ENCODE measurements at places on chromosomes 1 and 21.

DNA sequence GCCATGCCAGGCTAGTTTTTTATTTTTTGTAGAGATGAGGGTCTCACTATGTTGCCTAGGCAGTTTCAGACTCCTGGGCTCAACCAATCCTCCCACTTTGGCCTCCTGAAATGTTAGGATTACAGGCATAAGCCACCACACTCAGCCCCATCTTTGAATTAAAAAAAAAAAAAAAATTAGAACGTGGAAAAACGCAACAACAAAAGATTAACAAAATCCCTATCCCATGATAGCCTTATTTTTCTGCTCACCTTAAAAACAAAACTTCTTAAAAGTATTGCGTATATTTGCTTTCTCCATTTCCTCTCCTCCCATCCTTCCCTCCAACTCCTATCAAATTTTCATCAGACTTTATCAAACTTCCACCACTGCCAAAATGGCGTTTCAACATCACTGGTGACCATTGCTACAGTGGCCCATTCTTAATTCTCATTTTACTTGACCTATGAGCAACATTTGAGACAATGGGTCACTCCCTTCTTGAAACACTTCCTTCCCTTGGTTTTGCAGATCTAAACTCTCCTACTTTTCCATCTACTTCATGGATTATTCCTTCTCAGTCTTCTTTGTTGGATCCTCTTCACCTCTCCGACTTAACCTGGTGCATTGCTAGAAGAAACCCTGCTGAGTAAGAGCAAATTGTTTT lies 579 bp upstream of the ZNF684 start:
- no peak for DNase-seq

DNA sequence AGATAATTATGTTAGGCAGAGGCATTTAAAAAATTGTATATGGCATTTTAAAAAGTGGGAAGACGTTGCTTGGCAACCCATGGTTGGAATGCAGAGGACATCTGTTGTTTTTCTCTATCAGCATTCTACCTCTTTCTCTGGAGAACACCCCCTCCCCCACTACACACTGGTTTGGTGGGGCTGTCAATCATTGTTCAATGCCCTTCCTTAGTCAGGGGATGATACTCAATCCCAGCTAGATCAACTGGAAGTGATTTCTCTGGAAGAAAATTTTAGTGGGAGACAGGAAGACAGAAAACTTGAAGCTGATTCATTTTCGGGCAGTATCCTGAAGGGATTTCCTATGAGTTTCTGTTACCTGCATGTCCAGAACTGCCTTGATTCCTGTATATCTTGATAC lies 35.7 kb upstream of the CAP1 start:
- peak; percentile 93 for DNase-seq

- peak; percentile 85 for DNase-seq
These were observed 110.9 kb downstream of the RGL1 start for GRCh38 chr1:183915625-183916510.

GRCh38 chr1:95118710-95119109 lies 1.6 kb downstream of the TLCD4 start:
- peak; percentile 12 for DNase-seq

DNA sequence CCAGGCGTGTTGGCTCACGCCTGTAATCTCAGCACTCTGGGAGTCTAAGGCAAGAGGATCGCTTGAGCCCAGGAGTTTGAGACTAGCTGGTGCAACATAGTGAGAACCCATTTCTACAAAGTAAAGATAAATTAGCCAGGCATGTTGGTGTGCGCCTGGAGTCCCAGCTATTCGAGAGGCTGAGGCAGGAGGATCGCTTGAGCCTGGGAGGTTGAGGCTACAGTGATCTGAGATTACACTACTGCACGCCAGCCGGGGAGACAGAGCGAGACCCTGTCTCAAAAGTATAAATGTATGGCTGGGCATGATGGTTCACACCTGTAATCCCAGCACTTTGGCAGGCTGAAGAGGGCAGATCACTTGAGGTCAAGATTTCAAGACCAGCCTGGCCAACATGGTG lies 51.5 kb upstream of the LBR start:
- no peak for DNase-seq

DNA sequence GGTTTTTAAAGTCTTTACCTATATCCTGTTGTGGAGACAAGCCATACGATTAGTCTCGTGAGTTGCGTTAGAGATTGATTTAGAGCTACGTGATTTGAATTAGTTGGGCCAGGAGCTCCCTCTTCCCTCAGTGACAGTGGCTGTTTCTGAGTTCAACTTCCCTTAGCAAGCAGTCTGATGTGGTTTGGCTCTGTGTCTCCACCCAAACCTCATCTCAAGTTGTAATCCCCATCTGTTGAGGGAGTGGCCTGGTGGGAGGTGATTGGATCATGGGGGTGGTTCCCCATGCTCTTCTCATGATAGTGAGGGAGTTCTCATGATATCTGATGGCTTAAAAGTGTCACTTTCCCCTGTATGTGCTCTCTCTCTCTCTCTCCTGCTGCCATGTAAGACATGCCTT lies 192.9 kb upstream of the PTGFR start:
- DNase-seq, result no peak

- DNase-seq, result no peak
These were observed 34.4 kb upstream of the COP1 start for GRCh38 chr1:176241385-176242015.

GRCh38 chr1:159492575-159493323 lies 43.1 kb downstream of the OR10J5 start:
- no peak for DNase-seq

- no peak for DNase-seq
These were observed 6.7 kb downstream of the ZBTB7B start for GRCh38 chr1:155009221-155009711.

DNA sequence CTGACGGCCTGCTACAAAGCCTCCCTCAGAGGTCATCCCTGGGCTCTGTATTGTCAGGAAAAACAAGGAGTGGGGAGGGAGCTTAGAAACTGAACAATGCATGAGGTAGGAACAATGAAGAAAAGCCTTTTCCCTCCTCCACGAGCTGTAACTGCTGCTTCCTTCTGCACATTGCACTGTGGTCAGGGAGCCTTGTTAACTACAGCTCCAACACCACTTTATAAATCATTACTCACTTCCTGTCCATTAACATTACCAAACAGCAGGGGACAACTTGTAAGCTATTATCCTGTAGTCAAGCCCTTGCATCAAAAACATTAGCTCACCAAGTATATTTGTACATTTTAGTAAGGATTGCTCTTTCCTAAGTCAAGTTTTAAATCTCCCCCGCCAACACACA lies 336.0 kb upstream of the NR5A2 start:
- no peak for DNase-seq

DNA sequence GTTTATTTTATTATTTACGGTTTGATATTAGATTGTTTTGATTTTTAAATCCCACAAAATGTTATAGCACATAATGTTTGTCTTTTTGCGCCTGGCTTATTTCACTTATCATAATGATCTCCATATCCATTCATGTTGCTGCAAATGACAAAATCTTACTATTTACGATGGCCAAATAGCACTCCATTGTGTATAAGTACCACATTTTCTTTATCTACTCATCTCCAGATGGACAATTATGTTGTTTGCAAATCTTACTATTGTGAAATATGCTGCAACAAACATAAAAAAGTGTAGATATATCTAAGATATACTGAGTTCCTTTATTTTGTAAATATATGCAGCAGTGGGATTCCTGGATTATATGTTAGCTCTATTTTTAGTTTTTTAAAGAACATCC lies 1568.3 kb downstream of the AMY1C start:
- no peak for DNase-seq

DNA sequence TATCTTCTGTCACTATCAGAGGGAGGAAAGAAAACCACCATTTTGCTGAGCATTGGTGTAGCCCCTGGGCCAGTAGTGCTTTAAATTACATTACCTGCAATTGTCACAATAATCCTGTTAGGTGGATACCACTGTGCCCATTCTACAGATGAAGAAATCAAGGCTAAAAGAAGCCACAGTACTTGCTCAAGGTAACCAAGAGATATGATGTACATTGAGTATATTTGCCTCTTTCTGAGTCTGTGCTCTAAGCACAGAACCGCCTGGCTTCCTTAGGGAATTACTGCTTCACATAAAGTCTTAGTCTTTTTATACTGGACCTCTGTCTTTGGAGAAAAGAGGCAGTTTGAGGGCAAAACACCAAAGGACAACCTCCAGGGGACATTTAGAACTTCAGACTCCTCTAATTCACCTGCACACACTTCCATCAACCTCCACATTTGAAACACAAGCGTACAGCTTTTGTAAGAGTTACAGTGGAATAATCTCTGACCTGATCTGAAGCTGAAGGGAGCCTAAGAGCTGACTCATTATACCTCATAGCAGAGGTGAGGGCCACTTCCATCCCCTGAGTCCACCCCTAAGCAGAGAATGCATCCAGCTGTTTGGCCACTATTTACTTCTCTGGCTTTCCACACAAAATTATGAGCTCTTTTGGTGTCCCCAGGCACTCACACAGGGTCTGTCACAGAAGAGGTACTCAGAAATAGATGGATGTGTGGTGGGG lies 61.8 kb downstream of the PLPP3 start:
- DNase-seq, result no peak

DNA sequence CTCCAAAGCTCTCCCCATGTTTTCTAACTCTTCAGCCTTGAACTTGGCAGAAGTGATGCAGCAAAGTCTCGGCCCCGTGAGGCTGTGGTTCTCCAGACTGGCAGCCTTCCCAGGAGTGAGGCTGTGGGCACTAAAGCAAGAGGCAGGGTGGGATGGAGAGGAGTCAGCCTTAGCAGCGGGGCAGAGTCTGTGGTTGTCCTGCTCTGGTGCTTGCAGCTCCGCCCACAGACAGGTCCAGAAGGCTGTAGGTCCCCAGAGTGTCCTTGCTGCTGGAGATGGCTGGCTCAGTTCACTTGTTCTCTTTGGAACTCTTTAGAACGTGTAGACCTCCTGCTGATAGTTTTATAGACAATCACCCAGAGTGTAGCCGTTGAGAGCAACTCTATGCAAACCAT lies 142.6 kb downstream of the AJAP1 start:
- DNase-seq, result peak; percentile 40

DNA sequence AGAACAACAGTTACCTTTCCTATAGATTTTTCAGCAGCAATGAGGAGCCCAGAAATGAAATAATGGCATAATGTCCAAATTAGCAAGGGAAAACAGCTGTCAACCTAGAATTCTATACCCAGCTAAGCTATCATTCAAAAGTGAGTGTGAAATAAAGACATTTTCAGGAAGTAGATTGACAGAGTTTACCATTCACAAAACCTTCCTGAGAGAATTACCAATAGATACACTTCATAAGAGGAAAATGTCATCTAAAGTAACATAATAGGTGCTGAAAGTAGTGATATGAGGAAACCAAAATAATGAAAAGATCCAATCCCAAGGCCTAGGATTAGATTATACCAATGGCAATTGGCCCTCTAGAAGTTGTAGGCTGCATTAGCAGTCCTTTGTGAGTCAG lies 34.6 kb downstream of the OBSCN start:
- no peak for DNase-seq

Data from NCI-H2171 treated with DMSO at 0.1 percent for 48 hours (cell line).